Ascending aorta (tissue), 2 donors: ENCODE measurements at places on chromosomes 7 and 10. TPM values are rescaled to one million over a fixed set of nuclear protein-coding genes. Genes with fewer than 3 reads are reported as not detected.

DNA sequence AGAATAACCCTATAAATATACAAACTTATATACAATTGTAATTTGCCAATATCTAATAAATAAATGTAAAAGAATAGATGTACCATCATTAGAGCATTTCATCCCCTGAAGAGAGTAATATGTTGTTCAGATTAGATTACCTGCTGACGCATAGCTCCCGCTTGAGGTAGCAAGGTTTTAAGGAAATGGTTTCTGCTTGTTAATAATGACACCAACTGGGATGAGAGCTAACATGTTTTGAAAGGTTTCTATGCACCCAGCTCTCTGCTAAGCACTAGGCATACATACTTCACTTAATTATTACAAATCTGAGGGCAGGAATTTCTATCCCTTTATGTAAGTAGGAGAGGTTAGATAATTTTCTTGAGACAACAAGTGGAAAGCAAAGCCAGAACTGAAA lies 1003.3 kb upstream of the SORCS1 start:
- no peak for DNase-seq
- no peaks in the 10 kb centered on the region for H3K27me3 ChIP-seq
- no peaks in the 10 kb centered on the region for H3K36me3 ChIP-seq
- H3K4me1 ChIP-seq = no peaks in the 10 kb centered on the region

DNA sequence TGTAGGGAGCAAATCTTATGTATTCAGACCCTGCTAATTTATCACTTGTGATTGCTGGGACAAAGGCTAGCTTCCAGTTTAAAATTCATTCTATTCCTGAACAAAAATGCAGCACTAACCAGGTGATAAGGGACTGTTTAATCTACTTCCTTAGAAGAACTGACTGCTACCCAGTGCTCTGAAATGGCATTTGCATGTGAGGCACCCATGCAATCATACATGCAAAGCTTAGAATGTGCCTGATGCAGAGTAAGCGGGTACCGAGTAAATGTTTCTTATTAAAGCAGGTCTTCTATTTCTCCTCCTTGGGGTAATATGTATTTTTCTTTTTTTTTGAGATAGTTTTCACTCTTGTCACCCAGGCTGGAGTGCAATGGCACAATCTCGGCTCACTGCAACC lies 54.5 kb downstream of the NEURL1 start:
- H3K4me3 ChIP-seq = no peak overlapping the region
- H3K27ac ChIP-seq = no peak overlapping the region
- no peak for DNase-seq
- H3K27me3 ChIP-seq = no peaks in the 10 kb centered on the region
- H3K4me1 ChIP-seq = peaks cover 5% of the 10 kb centered on the region

- no peak overlapping the region for H3K4me3 ChIP-seq
- no peaks in the 10 kb centered on the region for H3K27me3 ChIP-seq
- DNase-seq = no peak
- no peak overlapping the region for H3K27ac ChIP-seq
Observed at GRCh38 chr7:6142871-6143380, 111.8 kb downstream of the ANKRD61 start.

- no peaks in the 10 kb centered on the region for H3K27me3 ChIP-seq
- peak overlapping the region; percentile 97 for H3K27ac ChIP-seq
- H3K4me3 ChIP-seq = peak overlapping the region; percentile 88
- DNase-seq = no peak
Observed at GRCh38 chr7:30913821-30914515, 2.3 kb downstream of the AQP1 start.

- no peak overlapping the region for H3K4me3 ChIP-seq
- no peak for DNase-seq
- H3K4me1 ChIP-seq = no peaks in the 10 kb centered on the region
- H3K36me3 ChIP-seq = no peaks in the 10 kb centered on the region
- H3K27me3 ChIP-seq = no peaks in the 10 kb centered on the region
- no peak overlapping the region for H3K27ac ChIP-seq
Observed at GRCh38 chr7:121555558-121555957, 159.4 kb upstream of the FAM3C start.

The ADAM8 gene
- 21.4 TPM for total RNA-seq
